ENCODE measurements at places on chromosomes 3 and 15. TPM values are rescaled to one million over a fixed set of nuclear protein-coding genes. Genes with fewer than 3 reads are reported as not detected.

CKMT1A gene
- polyA plus RNA-seq: 97.0 TPM

SLC35G2 gene
- not detected for polyA plus RNA-seq

RTP3 gene
- polyA plus RNA-seq: 0.06 TPM

CPB1 gene
- 7.6 TPM for polyA plus RNA-seq

DZIP1L gene
- polyA plus RNA-seq: 0.45 TPM

All from small intestine (tissue), 16 donors.